ENCODE measurements at places on chromosomes 6 and 20. TPM values are rescaled to one million over a fixed set of nuclear protein-coding genes. Genes with fewer than 3 reads are reported as not detected.

The NKAIN4 gene
- total RNA-seq: 6.9 TPM

The OR2J3 gene
- not detected for total RNA-seq

The DACT2 gene
- 3.9 TPM for total RNA-seq

The FAM209B gene
- 0.82 TPM for total RNA-seq

The TFEB gene
- total RNA-seq: 2.3 TPM

The CCDC28A gene
- 12.1 TPM for total RNA-seq

The ARFGEF3 gene
- 23.2 TPM for total RNA-seq

The PPP1R3G gene
- total RNA-seq: not detected

The EYA4 gene
- 0.17 TPM for total RNA-seq

The RNF114 gene
- total RNA-seq: 81.7 TPM

The ALDH8A1 gene
- not detected for total RNA-seq

The SLC32A1 gene
- total RNA-seq: 0.33 TPM

The BMP7 gene
- 9.2 TPM for total RNA-seq

The GSTA3 gene
- not detected for total RNA-seq

The CRISP3 gene
- not detected for total RNA-seq

The TOX2 gene
- 3.4 TPM for total RNA-seq

The ZNF311 gene
- 4.2 TPM for total RNA-seq

The HMGA1 gene
- 2,728 TPM for total RNA-seq

The THEMIS gene
- total RNA-seq: not detected

The SLC17A2 gene
- not detected for total RNA-seq

The SRSF12 gene
- 4.2 TPM for total RNA-seq

The SNTA1 gene
- total RNA-seq: 5.5 TPM

The NOX3 gene
- total RNA-seq: not detected

The KCNK16 gene
- total RNA-seq: not detected
